ENCODE measurements at places on chromosomes 13 and 19.

GRCh38 chr19:768424-768823, 17.5 kb downstream of the MISP start:
- DNase-seq = peak; percentile 93

DNA sequence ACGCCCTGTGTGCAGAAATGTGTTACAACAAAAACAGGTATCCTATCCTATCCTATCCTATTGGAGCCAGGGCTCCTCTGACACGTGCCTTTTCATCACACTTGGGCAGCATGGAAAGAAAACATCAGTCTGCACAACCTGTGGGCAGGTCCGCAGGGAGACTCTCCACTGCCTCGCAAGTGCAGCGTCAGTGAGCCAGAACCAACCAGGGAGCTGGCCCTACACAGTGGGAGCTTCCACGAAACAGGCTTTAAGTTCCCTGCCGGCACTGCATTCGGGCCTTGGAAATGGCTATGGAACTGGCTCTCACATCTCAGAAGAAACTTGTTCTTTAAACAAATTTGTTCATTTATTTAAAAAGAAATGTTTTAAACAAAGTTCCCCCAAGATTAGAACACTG, 49.5 kb downstream of the SLC7A1 start:
- DNase-seq = no peak

DNA sequence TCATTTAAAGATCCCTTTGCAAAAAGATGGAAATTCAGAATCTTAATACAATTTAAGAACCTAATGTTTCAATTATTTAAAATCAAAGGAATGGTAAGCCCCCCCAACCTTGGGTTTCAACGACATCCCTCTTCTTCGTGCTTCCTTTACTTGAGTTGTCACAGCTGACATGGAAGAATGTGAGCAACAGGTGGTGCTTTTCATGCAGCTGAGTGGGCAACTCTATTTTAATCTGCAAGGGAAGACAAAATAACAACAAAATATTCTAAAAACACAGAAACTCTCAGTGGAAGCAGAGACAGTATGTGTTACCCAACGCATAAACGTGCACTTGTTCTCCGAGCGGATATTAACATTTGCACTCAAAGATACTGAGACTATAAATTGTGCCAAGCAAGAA, 92.3 kb downstream of the DOCK9 start:
- DNase-seq = no peak

GRCh38 chr19:55498246-55498840, 10.1 kb downstream of the SSC5D start:
- DNase-seq = no peak

DNA sequence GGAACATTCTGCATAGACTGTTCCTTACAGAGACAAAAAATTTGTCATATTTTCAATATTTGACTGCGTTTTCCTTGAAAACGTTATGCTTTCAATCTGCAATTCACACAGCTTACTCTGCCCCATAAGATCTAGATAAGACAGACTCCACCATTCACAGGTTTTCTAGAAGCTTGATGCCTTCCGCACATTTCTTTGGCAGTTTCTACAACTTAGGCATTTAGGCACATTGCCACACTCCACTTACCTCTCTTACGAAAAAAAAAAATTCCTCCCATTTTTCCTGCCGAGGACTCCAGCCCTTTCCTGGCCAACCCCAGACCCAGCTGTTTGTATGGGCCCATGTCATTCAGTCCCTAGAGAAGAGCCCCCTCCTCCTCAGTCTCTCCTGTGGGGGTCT, 11.2 kb downstream of the ATP12A start:
- DNase-seq = no peak

GRCh38 chr19:31316201-31316951, 32.9 kb downstream of the TSHZ3 start:
- DNase-seq = peak; percentile 86

DNA sequence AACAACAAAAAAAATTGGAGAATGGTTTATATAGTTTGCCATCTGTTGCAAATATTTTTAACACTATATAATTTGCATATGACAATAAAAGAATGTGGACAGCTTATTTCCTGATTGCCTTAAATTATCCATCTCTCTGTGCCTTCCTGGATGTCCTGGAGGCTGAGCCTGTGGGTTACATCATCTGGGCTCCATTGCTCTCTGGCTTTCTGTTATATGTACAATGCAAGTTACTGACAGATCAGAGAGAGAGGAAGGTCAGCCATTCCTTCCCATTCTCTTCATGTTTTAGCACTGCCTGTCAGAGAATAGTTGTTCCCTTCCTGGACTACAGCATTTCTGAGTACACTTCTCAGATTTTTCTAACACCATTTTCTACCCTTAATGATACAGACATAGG, 758.3 kb upstream of the PCDH20 start:
- no peak for DNase-seq

GRCh38 chr13:21673539-21673788, 2.6 kb downstream of the FGF9 start:
- DNase-seq = no peak

- peak; percentile 48 for DNase-seq
These were observed 31.6 kb upstream of the SLC46A3 start for GRCh38 chr13:28750187-28751045.

DNA sequence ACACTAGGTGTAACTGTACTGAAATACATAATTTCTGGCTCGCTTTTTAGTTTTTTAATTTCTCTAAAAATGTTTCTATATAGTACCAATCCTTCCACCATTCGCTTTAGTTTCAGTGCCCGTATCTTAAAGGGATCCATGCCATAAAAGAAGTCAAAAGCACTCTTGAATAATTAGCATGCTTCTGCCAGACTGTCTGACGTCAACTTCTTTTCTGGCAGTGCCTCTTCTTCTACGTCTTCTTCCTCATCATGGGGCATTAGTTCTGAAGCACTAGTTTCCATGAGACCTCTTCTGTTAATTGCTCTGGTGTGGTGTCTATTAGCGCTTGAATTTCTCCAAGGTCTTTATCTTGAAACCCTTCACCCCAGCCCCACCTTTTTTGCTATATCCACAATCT, 93.8 kb upstream of the DOCK9 start:
- DNase-seq = no peak

GRCh38 chr13:67033170-67033569, 197.0 kb downstream of the PCDH9 start:
- no peak for DNase-seq

DNA sequence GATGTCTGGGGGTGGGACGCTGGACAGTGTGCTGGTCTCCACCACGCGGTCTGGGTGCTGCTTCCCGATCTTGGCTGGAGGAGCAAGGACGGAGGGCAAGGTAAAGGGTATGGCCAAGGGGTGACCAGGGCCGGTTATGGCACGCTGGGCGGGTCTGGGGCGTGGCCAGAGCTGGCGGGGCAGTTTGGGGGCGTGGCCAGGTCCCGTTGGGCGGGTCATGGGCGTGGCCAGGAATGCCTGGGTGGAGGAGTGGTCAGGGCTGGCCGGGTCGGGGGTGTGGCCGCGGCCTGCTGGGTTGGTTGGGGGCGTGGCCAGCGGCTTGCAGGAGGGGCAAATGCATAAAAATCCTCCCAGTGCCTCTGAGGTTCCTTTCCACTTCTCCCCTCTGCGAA, 19.2 kb downstream of the GPX4 start:
- peak; percentile 83 for DNase-seq

- no peak for DNase-seq
These were observed 35.9 kb upstream of the IGFL1 start for GRCh38 chr19:46193678-46194077.

GRCh38 chr13:31846182-31846938, 107.0 kb downstream of the RXFP2 start:
- peak; percentile 87 for DNase-seq

DNA sequence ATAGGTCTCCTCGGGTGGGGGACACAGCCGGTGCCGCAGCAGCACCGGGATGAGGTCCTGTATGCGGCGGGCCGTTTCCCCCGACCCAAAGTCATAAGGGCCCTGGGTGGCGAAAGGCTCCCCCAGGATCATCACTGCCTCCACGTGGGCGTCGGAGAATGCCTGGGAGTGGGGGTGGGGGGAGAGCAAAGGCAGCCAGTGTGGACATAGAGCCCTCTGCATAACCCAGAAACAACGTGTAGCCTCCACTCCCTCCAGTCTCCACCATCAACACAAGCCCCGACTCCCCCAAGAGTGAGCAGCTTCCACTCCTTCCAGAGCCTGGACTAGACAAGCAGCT, 1.7 kb upstream of the NUMBL start:
- DNase-seq = no peak

DNA sequence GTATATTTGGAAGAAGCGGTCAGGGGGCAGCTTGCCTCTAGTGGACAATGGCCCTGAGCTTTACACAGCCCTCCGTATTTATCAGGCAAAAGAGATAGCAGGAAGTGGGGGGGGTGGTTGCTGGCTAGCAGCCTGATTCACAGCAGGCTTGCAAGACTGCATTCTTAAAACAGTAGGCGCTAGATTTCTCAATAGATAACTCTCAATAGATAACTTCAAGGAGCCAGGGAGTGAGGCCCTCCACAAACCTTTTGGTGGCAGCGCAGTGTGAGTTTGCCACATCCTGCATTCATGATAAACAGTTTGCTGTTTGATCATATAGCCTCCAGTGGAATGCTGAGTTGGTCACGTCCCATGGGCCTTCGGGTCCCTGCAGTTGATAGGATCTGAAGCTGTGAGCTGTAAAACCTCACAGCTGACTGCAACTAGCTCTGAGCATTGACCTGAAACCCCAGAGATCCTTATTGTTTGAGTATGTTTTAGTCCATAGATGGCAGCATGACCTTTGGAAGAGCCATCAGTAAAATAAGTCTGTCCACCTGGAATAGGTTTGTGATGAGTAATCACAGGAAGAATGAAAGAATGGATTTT, 12.2 kb downstream of the FPR3 start:
- DNase-seq = peak; percentile 88

GRCh38 chr19:8334458-8335342, 8.4 kb downstream of the KANK3 start:
- DNase-seq = peak; percentile 72

DNA sequence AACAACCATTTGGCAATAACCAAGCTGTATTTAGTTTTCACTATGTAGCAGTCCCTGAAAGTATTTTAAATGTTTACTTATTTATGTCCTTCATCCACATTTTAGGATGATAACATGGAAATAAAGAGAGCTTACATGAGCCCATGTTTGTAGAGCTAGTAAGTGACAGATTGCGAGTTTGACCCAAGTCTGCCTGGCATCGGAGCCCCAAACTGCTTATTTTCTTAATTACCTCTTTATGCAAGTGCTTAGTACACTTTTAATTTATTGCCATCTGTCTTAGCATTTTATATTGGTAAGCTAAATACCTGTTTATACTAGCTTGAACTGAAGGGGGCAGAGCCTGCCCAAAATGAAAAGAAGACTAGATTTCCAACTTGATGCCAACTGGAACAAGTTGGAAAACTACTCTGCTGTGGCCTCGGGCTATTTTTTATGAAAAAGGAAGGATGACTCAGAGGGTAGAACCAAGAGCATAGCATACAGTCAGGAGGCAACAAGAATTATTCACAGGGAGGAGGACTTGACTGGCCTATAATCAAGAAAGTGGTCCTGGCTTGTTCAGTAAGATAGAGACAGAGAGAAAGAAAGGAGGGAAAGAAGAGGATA, 150.2 kb downstream of the NDFIP2 start:
- DNase-seq = peak; percentile 66

- DNase-seq = peak; percentile 45
These were observed 73.9 kb upstream of the SLC10A2 start for GRCh38 chr13:103140001-103140671.

DNA sequence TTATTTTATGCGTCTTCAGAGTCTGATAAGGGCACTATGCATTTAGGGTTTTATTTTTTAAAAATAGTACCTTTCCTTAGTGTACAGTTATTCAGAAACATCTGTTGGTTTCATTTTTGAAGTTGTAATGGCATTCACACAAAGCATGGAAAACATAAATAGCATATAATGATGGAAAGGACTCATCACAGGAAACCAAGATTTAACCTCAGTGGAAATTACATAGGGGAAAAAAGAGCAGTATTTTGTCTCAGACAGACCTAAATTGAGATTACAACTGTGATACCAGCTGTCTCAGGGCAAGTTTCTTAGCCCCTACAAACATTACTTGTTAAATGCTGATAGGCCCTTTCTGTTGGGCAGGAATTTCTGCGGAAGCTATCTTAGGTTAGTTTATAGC, 57.2 kb downstream of the NHLRC3 start:
- no peak for DNase-seq
